ENCODE measurements at places on chromosomes 1 and 21. TPM values are rescaled to one million over a fixed set of nuclear protein-coding genes. Genes with fewer than 3 reads are reported as not detected.

GRCh38 chr1:156146769-156147405 lies 6.5 kb upstream of the SEMA4A start:
- DNase-seq: no peak

DNA sequence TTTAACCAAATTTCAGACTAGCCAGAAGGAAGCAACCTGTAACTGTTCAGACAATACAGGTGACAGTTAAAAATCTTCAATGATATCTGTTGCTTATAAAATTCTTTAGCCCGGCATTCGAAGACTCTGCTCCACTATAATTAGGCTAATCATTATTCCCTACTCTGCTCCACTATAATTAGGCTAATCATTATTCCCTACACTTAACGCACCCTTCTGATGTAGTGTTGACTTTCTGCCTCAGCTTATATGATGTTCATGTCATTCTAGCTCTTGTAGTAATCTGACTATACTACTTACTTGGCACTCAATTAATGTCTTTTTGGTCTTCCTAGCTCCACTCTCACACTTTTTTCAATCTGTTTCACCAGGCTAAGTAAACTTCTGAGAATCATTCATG lies 13.3 kb downstream of the TESK2 start:
- no peak for DNase-seq

- DNase-seq: no peak
Observed at GRCh38 chr1:244789731-244790130, 45.7 kb upstream of the COX20 start.

GRCh38 chr1:42172381-42173133 lies 8.0 kb upstream of the GUCA2A start:
- no peak for DNase-seq

DNA sequence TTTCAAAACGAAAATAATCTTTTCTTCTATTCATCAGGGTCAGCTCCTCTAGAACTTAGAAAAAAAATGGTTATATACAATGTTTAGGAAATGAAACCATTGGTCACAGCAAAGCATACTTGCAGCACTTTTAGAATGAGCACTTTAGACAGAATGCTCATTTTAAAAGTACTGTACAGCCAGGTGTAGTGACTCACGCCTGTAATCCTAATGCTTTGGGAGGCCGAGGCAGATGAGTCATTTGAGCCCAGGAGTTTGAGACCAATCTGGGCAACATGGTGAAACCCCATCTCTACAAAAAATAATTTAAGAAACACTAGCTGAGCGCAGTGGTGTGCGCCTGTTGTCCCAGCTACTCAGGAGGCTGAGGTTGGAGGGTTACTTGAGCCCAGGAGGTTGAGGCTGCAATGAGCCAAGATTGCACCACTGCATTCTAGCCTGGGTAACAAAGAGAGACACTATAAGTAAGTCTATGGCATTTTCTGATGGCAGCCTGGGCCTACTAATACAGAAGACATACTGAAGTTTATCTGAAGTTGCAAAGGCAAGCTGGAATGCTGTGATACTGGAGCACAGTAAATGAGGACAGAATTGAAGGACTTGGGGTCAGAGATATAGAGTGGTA lies 48.9 kb upstream of the ZNF326 start:
- DNase-seq: no peak

DNA sequence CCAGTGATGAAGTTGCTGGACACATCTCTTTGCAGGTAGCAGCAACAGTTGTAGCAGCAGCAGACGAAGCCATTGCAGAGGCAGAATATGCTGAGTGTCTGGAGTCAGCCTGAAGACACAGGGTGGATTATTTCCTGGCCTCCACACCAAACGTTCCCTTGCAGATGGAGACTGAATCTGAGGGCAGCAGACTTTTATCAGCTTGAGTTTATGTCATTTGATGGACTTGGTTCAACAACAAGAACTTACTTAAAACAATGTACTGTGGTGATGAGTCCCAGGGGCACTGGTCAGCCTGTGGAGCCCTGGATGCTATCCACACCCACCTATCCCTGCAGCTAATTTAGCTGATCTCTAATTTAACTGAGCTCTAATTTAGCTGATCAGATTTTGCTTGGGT lies 17.1 kb upstream of the MPZL1 start:
- no peak for DNase-seq

DNA sequence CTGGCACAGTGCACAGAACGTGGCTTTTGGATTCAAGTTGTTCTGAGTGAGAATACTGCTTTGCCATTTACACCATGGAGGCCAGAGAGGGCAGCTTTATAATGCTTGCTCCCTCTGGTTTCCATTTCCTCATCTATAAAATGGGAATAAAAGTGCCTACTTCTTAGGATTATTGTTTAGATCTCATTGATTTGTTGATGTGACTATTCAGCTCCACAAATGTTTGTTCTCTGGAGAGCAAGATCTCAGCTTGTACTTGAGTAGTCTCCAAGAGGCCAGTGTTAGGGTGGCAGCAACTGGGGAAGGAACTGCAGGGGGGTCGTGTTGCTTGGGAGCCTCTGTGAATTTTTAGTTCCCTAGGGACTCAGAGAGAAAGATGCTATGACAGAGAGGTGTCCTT lies 55.2 kb downstream of the YARS1 start:
- DNase-seq: no peak

- DNase-seq: peak; percentile 7
Observed at GRCh38 chr1:202259705-202260104, 66.1 kb downstream of the LGR6 start.

- DNase-seq: no peak
Observed at GRCh38 chr1:156115514-156116374, 1.2 kb downstream of the LMNA start.

DNA sequence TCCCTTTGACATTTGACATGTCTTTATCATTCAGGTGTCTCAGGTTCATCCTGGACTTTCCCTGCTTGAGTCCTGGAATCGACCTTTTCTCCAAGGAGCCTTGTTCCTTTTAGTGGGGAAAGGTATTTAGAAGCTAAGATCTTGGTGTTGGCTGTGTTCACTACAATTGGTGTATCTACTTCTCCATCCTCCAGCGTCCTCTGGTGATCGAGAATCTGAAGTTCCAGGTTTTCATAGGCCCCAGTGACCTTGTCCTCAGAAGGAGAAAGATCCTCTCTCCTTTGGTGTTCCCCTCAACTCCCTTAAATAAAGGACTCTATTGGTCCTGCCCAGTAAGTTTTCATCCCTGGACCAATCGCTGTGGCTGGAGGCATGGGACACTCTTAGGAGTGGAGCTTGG lies 22.1 kb downstream of the MROH7 start:
- DNase-seq: no peak

DNA sequence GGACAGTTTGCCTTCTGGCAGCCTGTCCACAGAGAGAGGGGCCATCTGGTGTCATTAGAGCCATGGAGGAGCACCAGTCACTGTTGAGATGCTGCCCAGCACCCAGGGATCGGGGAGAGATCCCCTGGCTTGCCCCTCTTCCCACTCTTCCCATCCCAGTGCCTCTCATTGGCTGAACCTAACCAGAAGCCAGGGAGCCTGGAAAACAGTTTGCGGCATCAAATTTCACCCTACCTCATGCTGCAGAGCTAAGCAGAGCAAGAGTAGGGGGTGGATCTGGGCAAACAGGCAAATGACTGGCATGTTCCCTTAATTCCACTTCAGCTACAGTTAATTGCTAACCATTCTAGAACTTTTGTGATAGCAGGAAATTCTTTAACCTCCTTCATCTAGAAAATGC lies 19.1 kb downstream of the TRAF5 start:
- DNase-seq: no peak

DNA sequence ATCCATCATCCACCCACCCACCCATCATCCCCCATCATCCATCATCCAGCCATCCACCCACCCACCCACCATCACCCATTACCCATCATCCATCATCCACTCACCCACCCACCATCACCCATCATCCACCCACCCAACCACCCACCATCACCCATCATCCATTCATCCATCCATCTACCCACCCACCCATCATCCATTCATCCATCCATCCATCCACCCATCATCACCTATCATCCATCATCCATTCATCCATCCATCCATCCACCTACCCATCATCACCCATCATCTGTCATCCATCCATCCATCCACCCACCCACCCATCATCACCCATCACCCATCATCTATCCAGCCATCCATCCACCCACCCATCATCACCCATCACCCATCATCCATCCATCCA lies 81.5 kb downstream of the ADARB1 start:
- no peak for DNase-seq

DNA sequence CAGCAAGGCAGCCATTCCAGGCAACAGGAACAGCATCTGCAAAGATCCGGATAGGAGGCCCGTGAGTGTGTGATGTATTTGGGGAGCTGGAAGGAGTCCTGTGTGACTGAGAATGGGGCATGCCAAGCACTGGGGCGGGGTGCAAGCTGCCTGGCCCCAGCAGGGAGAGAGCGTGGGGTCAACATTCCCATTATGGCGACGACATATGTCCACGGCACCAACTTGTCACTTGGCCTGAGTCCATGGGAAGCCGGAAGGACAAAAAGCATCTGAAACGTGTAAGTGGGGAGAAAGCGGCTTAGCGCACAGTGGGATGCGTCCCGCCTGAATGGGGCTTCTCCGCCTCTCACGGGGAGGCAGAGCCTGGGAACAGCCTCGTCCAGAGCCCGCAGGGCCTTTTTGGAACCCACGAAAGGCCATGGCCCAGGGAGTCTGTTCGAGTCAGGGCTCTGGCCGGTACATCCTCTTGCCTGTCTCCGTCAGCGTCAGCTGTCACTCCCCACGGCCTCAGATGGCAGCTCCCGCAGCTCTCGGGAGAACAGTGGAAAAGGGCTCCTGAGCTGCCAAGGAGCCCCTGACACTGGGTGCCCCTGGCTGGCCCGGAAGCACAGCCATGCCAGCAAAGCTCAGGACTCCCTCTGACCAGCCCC lies 12.4 kb downstream of the EPHB2 start:
- no peak for DNase-seq

DNA sequence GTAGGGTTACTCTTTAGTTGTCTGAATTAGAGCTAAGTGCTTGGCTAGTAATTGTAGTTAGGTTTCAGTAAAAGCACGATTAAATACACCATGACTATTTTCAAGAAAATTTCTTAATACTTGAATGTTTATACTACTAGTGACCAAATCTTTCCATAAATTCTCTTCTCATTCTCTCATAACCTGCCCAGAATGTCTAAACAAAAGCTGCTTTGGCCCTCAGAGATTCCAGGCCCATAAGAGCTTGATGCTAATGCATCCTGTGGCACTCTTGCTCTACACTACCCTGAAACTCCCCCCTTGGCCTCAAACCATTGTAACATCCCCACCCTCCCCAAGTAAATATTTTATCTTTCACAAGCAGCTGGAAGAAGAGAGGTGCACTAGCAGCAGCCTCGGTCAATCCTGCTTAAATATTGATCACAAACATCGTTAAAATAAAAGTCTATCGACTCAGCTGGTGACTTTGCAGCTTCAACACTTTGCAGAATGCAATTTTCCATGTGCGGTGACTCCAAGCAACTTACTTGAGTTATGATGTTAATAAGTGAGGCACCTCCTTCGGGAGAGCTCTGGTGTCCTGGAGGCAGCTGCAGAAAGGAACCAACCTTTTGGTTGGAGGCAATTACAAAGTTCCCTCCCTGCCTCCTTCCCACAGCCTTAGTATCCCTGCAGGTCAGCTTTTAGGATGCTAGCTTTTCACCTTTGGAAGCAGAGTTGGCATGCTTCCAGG lies 315.6 kb upstream of the PLXNA2 start:
- DNase-seq: no peak

Gene TMEM79
- 81.0 TPM for total RNA-seq

Gene ERICH3
- total RNA-seq: not detected

Gene MTARC1
- 12.7 TPM for total RNA-seq

Gene SLC37A1
- total RNA-seq: 19.0 TPM

Gene LRRC71
- total RNA-seq: not detected

Gene C1orf141
- total RNA-seq: not detected

Gene MRPL24
- total RNA-seq: 33.6 TPM

Gene RPTN
- total RNA-seq: 25.6 TPM

All from suprapubic skin (tissue), 4 donors.